ENCODE measurements at places on chromosomes 5 and 9.

DNA sequence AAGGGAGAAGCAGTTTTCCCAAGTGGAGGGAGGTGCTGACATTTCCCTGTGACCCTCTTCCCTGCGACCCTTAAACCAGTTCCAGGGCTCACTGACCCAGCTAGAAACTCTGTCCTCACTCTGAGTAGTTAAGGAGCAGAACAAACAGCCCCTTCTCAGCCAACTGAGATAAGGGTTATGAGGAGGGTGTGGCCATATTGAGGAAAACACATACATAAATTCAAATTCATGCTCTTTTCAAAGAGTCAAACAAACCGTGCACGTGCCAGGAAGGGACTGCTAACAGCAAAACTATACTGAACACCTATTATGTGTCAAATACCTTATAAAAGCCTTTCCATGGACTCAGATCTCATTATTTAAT, 4.9 kb upstream of the AKNA start:
- DNase-seq = no peak

DNA sequence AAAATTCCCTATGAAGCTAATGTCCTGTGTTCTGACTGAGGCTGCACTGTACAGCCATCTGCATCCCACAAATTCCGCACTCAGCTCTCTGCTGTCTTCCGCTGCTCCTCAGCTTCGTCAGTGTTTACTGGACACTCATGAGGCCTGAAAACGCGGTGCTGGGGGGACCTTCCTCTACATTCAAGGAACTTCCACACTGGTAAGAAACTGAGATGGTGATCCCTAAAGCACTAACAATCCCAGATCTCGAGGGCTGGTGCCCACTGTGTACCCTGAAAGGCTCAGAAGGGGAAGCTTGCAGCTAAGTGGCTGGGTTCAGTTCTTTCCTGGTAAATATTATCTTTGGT, 117.9 kb downstream of the NRG2 start:
- DNase-seq = no peak

- DNase-seq = peak; percentile 95
Observed at GRCh38 chr5:120388016-120388781, 75.9 kb upstream of the PRR16 start.

GRCh38 chr5:139038613-139039305, 159.4 kb downstream of the SIL1 start:
- DNase-seq = no peak

DNA sequence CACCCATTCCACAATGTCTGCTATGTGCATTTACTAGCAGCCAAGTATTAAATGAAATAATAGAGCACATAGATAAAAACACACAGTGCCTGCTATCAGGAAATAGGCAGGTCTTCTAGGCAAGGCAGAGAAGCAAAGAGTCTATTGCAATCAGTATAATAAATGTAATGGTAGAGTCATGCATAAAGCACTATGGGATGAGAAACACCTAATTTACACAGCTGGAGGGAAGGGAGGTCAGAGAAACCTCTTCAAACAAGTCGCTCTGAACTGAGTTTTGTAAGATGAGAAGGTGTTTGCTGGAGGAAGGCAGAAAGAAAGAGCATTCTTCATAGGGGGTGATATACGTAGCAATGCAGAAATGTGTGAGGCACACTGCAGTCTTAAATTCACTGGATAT, 341.0 kb upstream of the DMAC1 start:
- no peak for DNase-seq

DNA sequence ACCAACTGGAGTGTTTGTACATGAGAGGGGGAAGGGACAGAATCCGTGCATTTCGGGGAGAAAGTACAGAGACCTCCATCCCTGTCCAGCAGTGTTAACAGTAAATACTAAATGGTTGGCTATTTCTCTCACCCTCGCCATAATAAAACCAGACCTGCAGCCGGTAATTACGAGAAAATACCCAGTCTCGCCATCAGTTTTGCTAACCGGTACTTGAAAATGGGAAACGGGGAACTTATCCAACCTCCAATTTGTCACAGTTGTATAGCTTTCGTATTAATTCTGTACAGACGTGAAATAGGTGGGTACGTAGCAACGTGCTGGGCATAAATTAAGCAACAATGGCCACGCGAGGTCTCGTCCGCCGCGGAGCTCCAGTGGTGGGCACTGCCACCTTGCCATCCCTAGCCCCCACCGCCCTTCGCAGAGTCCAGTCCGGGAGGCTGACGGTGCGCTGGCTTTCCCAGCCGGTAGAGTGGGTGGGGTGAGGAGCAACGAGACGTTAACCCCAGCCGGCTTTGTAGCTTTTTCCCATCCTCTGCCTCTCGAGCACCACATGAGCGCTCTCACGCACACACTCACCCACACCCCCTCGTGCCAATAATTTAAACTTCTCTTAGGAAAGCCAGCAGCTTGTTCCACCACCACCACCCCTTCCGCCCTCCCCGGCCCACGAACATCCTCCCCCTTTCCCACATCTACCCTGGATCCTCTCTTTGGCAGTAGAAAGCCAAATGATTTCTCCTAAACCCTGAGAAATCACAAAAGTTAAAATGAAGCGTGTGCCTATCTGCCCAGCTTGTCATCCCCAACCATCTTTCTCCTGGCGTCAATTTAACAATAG, 1.8 kb downstream of the ELAVL2 start:
- DNase-seq = no peak

DNA sequence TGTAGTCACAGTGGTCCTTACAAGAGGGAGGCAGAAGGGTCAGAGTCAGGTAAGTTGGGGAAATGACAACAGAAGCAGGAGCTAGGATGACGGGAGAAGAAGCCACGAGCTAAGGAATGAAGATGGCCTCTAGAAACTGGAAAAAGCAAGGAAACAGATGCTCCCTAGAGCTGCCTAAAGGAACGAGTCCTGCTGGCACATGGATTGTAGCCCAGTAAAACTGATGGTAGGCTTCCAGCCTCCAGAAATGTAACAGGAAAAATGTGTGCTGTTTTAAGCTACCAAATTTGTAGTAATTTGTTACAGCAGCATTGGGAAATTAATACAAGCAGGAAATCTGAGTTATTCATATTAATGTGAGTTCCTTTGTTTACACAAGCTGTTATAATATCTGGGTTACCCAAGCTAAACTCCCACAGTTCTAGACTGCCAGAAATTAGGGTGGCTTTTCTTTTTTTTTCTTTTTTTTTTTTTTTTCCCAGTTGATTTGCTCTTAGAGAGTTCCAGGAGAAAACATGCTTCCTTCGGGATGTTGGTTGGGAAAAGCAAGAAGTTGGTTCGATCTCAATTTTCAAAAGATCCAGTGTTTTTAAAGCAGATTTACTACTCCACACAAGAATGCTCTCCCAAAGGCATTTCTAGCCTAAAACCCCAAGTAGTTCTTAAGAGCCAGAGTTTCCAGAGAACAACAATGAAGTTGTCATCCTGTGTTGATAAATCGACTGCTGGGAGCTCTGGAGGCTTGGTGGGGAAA, 400.0 kb upstream of the SLC24A2 start:
- DNase-seq = no peak

GRCh38 chr5:80250801-80251200, 5.0 kb downstream of the SERINC5 start:
- no peak for DNase-seq

- DNase-seq = peak; percentile 4
Observed at GRCh38 chr5:178785999-178786398, 55.5 kb upstream of the ZNF354A start.

Measured in fibroblast of pulmonary artery (primary cell).